A673 (cell line): ENCODE measurements at places on chromosomes 4 and X. TPM values are rescaled to one million over a fixed set of nuclear protein-coding genes. Genes with fewer than 3 reads are reported as not detected.

- no peak for DNase-seq
Measured at GRCh38 chrX:23935106-23935505, 27.3 kb downstream of the CXorf58 start.

- DNase-seq: peak; percentile 72
Measured at GRCh38 chr4:16896881-16897750, 1.3 kb downstream of the LDB2 start.

DNA sequence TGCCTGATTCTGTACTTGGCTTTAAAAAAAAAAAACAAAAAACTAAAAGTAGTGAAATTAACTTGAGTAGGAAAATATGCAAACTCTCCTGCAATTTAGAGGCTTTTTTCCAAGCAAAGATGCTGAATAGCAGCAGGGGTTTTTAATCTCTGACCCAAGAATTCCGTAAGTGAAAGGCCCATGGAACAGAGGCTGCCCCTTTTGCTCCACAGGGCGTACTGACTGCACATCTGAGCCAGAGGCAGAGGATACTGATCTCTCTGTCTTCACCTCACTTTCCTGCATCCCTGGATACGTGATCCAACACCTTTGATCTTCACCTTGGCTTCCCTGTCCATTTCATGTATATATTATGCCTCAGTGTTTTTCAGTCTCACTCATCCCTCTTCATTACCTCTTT, 3.9 kb downstream of the FAM149A start:
- DNase-seq: no peak

GRCh38 chr4:14653338-14653737, 348.9 kb upstream of the CPEB2 start:
- DNase-seq: no peak

GRCh38 chrX:154436983-154437752, at the start of gene GDI1:
Gene GDI1, plus strand, starts transcription at chrX:154437154. Its CDS starts 101 bp downstream, at chrX:154437255.
- peak; percentile 69 for DNase-seq

DNA sequence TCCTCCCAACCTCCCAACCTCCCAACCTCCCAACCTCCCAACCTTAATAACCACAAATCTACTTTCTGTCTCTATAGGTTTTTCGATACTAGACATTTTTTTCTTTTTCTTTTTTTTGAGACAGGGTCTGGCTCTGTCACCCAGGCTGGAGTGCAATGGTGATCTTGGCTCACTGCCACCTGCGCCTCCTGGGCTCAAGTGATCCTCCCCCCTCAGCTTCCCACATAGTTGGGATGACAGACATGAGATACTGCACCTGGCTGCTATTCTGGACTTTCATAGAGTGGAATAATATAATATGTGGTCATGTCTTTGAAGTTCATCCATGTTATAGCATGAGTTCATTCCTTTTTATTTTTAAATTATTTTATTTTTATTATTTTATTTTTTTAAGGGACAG, 39.5 kb upstream of the ZFX start:
- DNase-seq: no peak

Gene ZNF630
- 0.31 and 1.6 TPM in 2 replicates for total RNA-seq

Gene SLC16A2
- 17.8 and 24.7 TPM in 2 replicates for total RNA-seq

GRCh38 chrX:70762285-70762684, 146.2 kb downstream of the TEX11 start:
- DNase-seq: peak; percentile 10

GRCh38 chr4:68346461-68346860, 3.4 kb downstream of the YTHDC1 start:
- no peak for DNase-seq

GRCh38 chr4:169657470-169658107, 37.2 kb downstream of the CLCN3 start:
- no peak for DNase-seq

Gene CFAP97
- 28.9 and 35.1 TPM in 2 replicates for total RNA-seq

Gene IDS
- total RNA-seq: 42.0 and 50.7 TPM in 2 replicates

Gene GAGE2A
- not detected in 2 replicates for total RNA-seq

Gene FGF5
- not detected in 2 replicates for total RNA-seq

Gene SLC2A9
- total RNA-seq: not detected in 2 replicates

GRCh38 chrX:29870608-29871007, 344.8 kb upstream of the MAGEB2 start:
- no peak for DNase-seq

GRCh38 chr4:17153572-17153971, 255.1 kb upstream of the LDB2 start:
- DNase-seq: no peak

Gene TIGD4
- 0.41 and 0.48 TPM in 2 replicates for total RNA-seq

DNA sequence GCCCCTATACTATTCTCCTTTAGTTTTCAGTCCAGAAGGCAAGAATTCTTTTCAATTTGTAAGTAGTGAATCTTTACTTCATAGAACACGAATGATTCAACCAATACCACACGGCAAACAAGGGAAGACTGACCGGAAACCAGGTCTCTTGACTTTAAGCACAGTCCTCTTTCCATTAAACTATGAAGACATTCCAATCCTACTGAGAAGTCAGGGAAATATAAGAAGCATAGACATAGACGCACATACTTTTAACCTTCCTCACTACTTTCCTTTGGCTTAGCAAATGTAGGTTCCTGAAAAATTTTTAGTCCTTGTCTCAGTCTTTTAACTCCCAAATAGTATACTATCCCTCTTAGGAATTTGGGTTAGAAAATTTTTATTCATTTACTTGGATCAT, 9.1 kb downstream of the CHRDL1 start:
- DNase-seq: no peak

Gene SHOX
- total RNA-seq: not detected in 2 replicates

DNA sequence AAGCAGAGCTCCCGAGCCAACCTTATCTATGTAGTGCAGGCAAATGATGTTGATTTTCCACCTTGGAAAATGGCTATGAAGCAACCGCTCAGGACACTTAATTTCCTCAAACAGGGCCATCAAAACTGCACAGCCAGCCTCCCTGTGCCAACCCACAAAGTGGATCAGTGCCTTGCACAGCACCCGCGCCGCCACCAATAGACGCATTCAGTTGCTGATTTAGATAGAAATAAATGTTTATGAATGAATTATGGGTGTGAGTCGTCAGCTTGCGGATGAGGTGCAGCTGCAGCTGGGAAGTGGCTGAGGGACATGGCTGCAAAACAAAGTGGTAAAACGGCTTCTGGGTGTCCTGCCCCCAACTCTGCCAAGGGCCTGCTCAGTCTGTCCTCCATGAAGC, 47.0 kb downstream of the SOD3 start:
- DNase-seq: no peak

GRCh38 chr4:159171287-159171686, 68.4 kb downstream of the RAPGEF2 start:
- DNase-seq: no peak

DNA sequence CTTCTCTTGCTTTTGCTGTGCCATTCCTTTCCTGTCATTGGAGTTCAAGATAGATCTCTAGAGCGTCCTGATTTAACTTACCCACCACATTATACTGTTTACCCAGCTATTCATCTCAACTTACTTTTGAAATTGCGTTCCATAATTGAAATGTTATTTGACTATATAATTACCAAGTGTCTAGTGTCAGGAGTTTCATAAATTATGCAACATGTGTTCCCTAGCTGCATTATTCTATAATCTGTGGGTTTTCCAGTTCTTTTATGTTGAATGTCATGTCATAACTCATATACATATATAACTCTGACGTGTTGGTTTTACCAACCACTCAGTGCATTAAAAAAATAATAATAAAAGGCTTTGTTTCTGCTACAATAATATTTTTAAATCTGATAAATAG, 285.9 kb upstream of the ARSJ start:
- DNase-seq: no peak

GRCh38 chrX:15349046-15349445, 13.7 kb upstream of the PIGA start:
- DNase-seq: peak; percentile 82

Gene JADE3
- 42.4 and 48.5 TPM in 2 replicates for total RNA-seq

GRCh38 chr4:99847362-99847976, 30.8 kb downstream of the DAPP1 start:
- no peak for DNase-seq

Gene ABLIM2
- 2.7 and 3.2 TPM in 2 replicates for total RNA-seq
